ENCODE measurements at places on chromosomes 12 and 14.

DNA sequence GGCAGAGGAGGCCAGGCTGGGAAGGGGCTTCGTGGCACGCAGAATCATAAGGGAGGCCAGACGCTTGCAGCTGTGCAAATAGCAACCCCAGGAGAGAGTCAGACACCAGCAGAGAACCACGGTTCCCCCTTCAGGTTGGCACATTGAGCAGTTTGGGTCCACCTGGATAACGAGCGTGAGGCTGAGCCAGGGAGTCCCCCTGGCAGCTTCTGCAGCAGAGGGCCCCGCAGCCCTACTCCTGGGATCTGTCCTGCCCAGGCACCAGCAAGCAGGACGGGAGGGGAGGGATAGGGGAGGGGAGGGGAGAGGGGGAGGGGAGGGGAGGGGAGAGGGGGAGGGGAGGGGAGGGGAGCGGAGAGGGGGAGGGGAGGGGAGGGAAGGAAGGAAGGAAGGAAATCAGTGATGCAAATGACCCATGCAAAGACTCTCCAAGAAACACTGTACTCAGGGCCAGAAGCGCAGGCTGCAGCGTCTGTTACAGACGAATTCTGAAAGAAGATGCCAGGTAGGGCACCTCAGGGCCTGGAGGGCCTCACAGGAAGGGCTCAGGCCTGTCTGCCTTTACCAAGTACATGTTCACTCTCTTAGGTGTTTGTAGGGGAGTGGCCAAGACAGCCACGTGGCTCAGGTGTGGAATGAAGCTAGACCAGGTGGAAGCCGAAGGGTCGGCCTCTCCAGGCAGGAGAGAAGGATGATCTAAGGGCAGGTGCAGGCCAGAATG lies 32.3 kb upstream of the MMP17 start:
- no peak for DNase-seq

- DNase-seq: peak; percentile 7
Observed at GRCh38 chr12:68119724-68120211, 39.8 kb downstream of the IFNG start.

GRCh38 chr12:6069437-6070093 lies 54.9 kb downstream of the VWF start:
- no peak for DNase-seq

DNA sequence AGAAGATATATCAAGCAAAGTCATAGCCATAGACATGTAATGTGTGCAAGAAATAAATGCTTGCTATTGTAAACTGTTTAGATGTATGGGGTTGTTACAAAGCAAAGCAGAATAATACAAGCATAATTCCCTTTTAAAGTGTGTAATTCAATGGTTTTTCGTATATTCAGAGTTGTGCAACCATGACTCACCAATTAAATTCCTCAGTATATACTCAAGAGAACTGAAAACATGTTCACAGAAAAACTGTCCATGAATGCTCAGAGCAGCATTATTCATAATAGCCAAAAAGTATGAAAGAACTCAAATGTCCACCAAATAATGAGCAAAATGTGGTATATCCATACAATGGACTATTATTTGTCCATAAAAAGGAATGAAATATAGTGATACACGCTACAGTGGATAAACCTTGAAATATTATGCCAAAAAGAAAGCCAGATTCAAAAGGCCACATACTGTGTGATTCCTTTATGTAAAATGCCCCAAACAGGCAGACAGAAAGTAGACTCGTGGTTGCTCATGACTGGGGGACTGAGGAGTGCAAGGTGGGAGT lies 9.3 kb downstream of the GXYLT1 start:
- no peak for DNase-seq

GRCh38 chr14:38808734-38809455 lies 294.1 kb downstream of the SEC23A start:
- no peak for DNase-seq

DNA sequence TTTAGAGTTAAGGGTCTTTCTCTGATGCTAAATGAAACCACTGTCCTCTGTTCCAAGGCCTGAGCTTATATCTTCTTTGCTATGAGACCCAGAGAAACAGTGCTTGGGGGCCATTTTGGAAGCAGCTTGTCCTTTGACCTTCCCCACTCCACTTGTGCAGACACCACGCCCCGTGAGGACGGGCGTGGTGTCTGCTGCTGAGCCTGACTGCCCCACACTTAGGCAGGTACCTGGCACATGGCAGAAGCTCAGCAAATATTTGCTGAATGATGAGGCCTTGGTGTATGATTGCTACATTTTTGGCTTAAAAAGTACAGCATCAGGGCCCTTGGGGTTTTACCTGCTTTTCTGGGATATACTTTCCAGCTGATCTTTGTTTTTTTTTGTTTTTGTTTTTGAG lies 69.9 kb downstream of the RASSF3 start:
- no peak for DNase-seq

GRCh38 chr12:68291396-68292036 lies 38.1 kb upstream of the IL22 start:
- DNase-seq: no peak

DNA sequence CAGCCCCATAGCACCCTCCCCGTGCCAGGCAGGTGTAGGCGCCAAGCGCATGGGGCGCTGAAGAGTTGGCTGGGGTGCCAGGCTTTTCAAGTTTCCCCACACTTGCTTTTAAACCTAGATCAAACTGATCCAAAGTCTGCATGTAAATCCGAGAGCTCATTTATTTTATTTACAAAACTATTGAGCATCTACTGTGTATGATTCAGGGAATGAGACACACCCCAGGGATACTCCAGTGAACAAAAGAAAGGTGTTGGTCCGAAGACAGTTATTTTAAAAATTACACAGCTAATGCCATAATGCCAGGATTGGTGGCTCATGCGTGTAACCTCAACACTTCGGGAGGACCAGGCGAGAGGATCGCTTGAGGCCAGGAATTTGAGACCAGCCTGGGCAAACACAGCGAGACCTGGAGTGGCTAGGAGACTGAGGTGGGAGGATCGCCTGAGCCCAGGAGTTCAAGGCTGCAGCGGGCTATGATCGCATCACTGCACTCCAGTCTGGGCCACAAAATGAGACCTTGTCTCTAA lies 780 bp upstream of the SLC41A2 start:
- DNase-seq: no peak
